ENCODE measurements at places on chromosomes 4 and X.

DNA sequence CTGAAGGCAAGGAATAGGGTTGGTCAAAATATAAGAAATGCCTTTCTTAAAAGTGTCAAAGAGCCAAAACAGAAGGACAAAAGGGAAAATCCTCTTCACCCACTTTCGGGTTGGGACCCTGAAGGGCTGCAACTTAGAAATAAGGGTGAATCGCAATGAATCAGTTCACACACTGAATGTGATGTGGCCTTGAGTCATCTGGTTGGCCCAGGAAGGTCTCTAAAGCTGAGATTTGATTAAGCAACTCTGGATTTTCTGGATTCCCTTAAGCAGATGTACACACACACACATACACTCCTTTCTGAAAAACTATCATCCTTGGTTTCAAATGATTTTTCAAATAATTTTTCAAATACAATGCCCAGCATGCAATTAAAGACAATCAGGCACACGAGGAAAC lies 13.1 kb downstream of the TAB3 start:
- no peak for DNase-seq

- DNase-seq = no peak
Observed at GRCh38 chr4:56880572-56880971, 27.1 kb upstream of the REST start.

DNA sequence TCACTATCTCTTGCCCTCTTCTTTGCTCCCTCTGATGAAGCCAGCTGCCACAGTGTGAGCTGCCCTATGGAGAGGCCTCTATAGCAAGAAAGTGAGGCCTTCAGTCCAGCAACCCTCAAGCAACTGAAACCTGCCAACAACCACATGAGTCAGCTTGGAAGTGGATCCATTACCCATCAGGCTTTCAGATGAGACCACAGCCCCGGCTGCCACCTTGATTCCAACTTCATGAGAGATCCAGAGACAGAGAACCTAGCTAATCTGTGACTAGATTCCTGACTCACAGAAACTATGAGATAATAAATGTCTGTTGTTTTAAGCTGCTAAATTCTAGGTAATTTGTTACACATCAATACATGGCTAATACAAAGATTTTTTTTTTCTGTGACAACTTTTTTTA lies 20.4 kb upstream of the WAS start:
- DNase-seq = no peak

DNA sequence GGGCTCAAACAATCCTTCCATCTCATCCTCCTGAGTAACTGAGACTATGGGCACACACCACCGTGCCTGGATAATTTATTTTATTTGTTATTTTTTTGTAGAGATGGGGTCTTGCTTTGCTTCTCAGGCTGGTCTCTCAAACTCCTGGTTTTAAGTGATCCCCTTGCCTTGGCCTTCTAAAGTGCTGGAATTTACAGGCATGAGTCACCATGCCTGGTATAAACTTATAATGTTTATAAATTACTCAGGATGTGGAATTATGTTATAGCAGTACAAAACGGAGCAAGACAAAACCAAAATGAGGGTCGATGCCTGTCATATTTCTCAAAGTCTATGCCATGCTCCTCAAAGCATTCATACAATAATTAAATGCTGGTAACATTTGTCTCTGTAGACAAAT lies 29.8 kb upstream of the TEX13C start:
- no peak for DNase-seq

DNA sequence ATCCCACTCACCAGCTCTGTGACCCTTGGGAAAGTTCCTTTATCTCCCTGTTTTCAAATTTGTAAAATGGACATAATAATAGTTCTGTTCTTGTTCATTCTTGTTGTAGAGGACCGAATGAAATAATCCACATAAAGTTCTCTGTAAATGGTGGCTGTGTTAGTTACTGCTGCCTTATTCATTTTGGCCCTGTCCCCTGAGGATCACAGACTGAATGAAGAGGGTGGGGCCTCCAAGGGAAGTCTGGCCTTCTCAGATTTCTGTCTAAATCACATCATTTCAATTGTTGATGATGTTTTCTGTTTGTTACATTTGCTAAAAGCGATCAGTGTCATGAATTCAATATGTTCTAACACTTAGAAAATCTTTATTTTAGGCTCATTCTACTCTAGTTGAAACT lies 117.9 kb downstream of the PPEF1 start:
- no peak for DNase-seq

GRCh38 chr4:13836946-13837912 lies 209.7 kb upstream of the BOD1L1 start:
- DNase-seq = no peak

- DNase-seq = no peak
Observed at GRCh38 chrX:72477781-72478181, 94.9 kb downstream of the HDAC8 start.

DNA sequence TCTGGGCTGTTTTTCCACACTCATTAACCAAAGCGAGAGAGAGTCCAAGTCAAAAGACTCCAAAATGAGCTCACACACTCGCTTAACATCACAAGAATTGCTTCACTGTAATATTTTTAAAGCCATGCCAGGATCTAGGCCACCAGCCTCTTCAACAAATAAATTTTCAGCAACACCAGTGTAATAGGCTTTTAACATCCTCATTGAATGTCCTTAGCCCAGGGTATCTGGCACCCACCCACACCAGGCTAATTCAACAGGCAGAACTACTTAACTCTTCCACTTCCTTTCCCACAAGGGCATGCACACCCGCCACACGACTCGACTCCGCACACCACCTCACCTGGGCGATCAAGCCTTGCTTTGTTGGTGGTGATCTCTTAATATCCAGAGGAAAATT lies 34.2 kb downstream of the FAT1 start:
- DNase-seq = no peak

- no peak for DNase-seq
Observed at GRCh38 chrX:105706041-105706440, 116.3 kb upstream of the NRK start.

DNA sequence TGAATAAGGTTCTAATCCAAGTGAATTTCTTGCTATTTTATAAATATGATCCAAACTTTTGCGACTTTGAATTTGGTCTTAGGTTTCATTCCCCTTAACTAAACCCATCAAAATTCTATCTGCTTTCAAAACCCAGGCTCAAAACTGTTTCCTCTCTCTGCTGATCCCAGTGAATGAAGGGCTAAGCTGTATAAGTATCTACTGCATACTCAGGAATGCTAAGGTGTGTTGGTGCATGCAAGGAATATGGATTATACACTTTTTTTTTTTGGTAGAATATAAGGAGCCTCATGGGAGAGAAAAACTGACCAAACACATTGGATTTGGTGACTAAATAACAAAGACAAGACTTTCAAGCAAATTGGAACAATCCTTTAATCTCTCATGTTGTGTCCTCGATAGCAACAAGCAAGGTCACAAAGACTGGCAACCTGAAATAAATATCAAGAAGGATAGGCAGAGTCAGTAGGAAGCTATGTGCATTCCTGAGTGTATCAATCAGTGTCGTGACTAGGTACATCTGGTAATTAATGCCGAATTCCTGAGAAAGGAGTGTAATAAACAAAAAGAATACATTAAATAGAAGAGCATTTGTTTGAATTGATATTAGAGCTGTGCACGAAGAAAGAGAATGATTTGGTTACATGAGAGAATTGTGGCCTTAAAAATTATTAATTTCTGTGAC lies 74.3 kb upstream of the KCTD8 start:
- DNase-seq = no peak

- DNase-seq = no peak
Observed at GRCh38 chr4:80091184-80091583, 18.2 kb upstream of the ANTXR2 start.

- peak; percentile 66 for DNase-seq
Observed at GRCh38 chr4:7186031-7186430, 6.3 kb upstream of the SORCS2 start.

DNA sequence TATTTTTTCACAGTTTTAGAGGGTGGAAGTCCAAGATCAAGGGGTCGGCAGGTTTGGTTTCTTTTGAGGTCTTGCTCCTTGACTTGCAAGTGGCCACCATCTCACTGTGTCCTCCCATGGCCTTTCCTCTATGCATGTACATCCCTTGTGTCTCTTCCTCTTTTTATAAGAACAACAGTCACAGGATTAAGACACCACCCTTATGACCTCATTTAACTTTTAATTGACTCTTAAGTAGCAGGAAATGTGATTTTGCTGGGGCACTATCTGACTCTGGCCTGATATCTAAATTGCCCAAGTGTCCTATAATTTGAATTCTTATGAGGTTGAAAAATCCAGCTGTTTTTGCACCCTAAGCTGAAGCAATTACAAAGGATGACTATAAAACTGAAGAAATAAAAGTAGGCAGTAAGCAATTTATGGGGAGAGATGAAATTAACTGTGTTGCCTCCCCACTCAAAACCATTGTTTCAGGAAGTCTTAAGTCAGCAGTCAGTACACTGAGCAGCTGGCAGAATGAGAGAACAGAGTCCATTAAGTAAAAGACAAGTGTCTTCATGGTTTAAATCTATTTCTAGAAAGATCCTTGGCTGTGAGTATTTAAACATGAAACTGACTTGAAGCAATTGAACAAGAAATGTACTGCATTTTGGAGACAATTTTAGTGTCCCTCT lies 601.3 kb downstream of the SPRY1 start:
- DNase-seq = no peak

DNA sequence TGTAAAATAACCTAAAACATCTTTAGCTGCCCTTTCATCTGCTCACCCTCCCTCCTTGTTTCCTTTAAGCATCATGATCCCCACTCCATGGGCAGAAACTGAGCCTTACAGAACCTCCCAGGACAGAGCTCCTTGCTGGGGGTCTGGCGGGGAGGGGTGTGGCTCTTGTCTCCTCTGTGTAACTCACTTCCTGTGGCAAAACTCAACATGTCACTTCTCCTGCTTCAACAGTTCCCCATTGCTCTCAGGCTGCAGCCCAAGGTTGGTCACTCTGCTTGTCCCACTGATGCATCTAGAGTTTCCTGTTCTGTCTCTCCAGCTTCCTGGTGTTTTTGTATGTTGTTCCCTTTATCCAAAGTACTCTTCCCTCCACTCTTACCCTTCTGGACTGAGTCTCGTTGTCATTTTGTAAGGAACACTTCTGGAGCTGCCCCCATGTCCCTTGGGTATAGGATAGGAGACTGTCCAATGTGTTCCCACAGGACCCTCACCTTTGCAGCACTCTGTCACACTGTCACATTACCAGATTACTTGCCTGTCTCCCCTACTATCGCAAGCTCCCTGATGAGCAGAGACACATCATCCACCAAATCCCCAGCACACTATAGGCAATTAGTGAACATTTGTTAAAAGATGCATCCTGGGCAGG lies 19.6 kb downstream of the TMEM31 start:
- DNase-seq = no peak

DNA sequence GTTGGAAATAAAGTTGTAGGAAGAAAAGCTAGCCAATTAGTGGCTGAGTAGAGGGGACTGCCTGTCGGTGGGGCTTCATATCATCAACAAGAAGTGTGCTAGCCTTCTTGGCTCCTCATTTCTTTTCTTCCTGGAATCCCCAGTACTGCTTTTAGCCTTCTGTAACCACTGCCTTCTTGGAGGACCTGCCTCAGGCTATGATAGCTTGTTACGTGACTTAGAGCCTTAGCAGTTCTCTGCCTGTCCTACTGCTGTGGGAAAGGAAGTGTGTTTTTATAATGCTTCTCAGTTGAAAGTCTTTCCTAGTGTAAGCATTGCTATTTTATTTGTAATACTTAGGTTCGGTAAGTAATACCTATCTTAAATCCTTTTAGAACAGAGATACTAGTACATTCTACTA lies 61.9 kb downstream of the LARP1B start:
- no peak for DNase-seq

DNA sequence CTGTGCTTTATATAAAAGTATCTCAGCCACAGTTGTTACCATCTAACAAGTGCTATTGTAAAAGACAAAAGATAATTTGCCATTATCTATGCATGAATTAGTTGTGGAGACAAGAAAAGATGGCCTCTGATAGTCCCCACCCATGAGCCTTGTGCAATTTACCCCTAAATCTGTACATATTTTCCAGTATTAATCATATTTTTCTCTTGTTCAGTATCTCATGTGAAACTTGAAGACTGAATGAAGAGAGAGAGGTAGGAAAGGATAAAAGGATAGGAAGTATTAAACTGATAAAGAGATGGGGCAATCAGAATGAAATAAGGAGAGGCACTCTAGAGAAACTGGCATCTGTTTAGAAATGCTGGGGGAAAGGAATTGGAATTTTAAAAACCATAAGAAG lies 3.7 kb downstream of the MYOZ2 start:
- no peak for DNase-seq

- DNase-seq = no peak
Observed at GRCh38 chr4:115537387-115537786, 424.0 kb upstream of the NDST4 start.

DNA sequence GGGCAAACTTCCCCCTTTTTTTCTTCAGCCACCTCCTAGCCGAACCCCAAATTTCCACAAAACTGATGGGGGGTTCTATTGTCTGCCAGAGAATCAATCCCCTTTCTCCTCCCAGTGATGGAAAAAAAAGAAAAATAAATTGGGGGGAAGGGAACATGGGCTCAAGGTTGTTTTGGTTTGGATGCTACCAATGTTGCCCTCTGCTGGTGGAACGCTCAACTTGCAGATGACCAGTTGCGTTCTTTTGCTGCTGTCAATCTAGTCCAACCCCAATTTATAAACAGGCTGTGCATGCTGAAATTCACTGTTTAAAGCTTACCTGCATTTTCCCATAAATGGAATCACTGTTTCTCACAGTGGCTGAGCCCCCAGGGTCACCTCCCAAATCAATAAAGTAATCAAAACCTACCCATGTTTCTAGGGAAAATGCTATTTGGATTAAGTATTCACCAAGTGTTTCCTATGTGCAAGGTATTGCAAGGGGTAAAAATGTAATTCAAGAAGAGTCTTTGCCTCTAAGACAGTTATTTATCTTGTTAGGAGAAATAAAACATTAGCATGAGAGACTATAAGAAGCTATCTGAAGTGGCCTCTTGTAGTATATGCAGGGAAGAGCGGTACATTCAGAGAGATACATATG lies 116.7 kb upstream of the TMEM164 start:
- peak; percentile 27 for DNase-seq

All from germinal center (tissue), 1 donor.